ENCODE measurements at places on chromosomes 2 and 18.

DNA sequence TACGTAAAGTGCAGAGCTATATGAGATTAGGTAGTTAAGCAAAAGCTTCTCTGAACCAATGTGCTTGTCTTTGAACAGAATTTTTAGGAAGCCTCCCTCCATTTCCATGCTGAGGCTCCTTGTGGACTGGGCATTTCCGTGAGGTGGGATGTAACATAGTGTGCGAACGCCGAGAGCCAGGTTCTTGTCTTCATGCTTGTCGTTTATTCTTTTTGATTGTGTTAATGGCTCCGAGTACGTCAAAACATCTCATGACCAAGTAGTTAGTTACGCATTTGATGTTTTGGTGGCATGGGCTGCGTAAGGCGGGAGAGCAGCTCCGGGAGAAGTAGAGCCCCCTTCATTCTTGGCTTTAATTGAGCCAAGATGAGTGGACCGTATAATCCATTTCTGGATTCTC, 32.9 kb downstream of the DGKD start:
- DNase-seq, result no peak

GRCh38 chr18:50338715-50339114, 36.1 kb upstream of the SKA1 start:
- DNase-seq, result no peak

DNA sequence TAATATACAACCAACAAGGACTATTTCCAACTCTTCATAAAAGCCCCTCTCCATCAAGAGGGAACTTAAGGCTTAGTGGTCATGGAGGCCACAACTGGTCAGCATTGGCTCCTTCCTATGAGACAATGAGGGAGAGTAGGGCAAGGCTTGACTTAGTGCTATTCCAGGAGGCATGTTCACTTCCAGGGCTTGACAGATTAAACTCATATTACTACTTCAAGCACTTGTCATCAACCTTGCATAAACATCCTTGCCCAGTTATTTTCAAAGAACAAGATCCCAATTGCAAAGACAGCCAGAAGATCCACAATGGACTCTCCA, 133.4 kb downstream of the FTCDNL1 start:
- DNase-seq, result no peak

DNA sequence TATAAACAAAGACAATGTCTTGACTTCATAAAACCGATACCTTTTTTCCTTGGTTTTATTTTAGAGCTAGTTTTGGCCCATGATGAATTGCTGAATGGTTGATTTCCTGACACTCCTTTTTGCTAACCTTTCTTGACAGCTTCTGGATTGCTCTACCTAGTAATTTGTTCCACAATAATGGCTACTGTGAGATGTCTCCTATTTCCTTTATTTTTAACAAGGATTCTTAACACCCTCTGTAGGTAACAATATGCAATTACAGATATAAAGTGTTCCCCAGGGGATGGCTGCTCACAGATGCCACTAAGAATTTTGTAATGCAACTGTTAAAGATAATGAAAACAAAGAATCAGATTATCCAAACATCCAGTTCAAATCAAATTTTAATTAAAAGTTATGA, 100.8 kb upstream of the ATP5MC3 start:
- no peak for DNase-seq

- DNase-seq, result no peak
These were observed 56.9 kb downstream of the E2F6 start for GRCh38 chr2:11408959-11409571.

DNA sequence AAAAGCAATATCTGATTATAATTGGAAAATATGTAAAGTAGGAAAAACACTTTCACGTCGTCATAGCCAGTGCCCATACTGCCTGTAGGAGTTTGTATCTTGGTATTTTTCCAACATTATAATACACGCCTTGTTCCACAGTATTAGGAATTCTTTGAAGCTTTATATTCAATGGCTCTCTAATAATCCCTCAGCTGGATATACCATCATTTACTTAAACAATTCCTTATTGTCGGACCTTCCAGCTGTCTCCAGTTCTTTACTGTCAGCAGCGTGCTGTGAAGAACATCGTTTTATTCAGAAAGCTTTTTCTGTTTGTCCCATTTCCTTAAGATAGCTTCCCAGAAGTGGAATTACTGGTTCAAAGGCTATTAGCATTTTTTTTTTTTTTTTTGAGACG, 31.7 kb downstream of the ATP6V1C2 start:
- DNase-seq, result no peak

- no peak for DNase-seq
These were observed 39.5 kb upstream of the SLC14A1 start for GRCh38 chr18:45684341-45685115.

GRCh38 chr2:109489296-109489695, 124.5 kb downstream of the SEPTIN10 start:
- no peak for DNase-seq

- DNase-seq, result no peak
These were observed 387.3 kb downstream of the SATB2 start for GRCh38 chr2:199070322-199070949.

DNA sequence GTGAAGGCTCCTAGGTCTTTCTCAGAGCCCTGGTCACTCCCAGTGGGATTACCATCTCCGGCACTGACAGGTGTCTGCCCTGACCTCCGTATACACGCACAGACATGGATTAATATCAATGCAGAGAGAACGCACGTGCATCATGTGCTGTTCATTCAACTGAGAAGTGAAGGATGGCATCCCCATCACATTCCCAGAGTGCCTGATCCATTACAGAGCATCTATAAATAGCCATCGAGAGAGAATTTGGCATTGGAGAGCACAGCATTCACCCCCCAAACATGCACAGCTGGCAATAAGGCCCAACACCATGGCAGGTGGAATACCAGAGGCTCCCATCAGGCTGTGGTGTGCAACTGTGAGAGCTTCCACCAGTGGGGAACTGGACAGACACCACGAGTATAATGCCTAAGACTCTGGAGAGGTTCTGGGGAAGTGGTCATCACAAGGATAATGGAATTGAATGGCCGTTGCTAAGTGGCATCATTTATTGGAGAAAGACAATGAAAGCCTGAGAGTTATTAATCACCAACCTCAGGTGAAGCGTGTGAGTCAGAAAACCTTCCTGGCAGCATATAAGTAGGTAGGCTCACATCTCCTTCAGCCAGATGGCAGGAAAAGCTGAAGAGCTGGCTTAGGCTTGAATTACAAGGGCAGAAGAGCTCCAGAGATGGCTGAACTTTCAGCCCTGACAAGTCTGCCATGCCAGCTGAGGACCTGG, 244.5 kb upstream of the ID2 start:
- no peak for DNase-seq

DNA sequence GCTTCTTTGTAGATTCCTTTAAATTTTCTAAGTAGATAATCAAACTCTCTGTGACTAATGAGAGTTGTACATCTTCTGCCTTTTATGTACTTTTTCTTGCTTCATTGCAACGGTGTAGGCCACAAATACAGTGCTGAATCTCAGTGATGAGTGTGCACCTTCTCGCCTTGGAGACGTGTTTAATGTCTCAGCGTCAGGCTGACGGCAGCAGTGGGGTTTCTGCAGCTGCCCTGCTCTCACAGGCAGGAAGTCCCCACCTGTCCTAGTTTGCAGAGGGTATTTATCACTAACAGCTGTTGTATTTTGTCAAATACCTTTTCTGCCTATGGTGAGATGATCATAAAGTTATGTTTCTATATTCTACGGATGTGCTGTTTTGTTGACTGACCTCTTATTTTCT, 13.3 kb downstream of the AGXT start:
- no peak for DNase-seq

DNA sequence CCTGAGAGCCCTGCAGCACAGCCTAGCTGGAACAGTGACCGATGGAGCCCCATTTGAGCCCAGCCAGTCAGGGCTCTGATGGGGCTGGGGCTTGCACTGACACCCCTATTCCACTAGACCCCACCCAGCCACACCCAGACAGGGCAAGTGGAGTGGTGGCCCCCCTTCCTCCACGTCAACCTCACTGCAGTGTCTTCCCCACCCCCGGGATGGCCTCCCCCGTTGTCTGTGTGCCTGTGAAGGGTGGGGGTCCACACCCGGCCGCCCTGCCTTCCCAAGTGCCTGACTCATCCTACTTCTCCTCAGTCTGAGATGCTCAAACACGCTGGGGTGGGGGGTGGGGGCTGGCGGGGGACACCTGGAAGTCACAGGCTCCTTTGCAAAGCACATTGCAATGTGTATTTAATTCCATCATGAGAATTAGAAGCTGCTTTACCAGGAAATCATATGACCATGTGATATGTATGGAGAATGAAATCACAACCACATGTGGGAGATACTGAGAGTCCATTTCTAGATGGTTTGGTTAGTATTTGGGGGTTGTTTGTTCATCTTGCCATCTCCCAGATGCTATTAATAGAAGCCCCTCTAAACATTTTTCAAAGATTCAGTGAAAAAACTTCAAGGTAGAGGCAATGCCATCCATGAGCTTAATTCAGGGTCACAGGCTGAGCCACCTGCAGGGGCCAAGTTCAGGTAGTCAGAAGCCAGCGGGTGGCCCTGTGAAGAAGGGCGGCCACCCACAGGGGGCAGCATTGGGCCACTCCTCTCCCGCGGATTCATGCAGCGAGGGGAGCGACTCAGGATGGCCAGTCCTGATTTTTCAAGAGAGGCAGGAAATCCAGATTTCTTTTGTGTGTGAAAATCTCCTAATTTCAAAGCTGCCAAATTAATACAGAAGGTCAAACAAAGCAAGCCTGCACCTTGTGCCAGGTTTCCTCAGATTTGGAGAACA, 22.7 kb upstream of the GMPPA start:
- DNase-seq, result no peak

GRCh38 chr2:182004945-182005520, 19.4 kb downstream of the PPP1R1C start:
- DNase-seq, result no peak

DNA sequence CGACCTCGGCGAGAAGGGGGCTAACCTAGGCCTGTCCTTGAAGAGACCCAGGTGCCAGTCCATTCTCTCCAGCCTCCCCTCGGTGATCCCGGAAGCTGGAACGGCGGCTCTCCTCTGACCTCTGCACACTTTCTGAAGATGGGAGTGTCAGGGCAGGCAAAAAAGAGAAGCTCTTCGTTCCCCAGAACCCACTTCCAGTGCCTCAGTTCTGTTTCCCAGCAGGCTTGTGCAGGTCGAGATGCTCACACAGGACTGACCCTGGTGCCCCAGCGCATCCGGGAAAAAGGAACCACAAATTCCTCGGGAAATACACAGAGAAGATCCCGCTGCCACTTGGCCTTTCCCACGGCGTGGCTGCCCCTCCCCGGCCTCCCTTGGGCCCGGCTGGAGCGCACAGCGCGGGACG, 681 bp upstream of the PTPN18 start:
- DNase-seq, result no peak

DNA sequence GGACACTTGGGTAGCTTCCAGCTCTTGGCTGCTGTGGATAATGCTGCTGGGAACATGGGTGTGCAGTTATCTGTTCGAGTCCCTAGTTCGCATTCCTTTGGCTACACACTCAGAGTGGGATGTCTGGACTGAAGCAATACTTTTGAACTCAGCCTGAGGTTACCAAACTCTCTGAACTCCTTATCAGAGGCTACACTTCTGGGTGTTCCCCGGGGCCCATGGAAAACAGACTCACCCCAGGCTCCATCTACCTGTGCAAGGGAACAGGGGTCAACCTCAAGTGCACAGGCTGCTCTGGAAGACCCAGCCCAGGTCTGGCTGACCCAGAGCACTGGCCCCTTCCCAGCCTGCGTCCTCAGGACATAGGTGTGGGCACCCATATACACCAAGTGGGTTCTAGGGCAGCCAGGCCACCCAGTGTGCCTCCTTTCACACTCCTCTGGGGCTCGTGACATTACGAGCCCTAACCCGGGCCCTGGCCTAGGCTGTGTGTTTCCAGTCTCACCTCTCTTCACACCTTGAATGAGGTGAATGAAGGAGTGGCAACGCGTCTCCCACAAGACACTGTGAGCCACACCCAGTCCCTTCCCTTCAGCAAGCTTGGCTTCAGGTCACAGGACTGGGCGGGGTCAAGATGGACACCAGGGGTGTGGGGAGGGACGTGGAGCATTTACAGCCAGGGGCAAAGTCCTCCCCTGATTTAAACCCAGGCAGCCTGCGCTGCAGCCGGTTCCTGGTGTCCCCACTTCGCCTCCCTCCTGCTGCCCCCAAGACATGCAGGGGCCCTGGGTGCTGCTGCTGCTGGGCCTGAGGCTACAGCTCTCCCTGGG, at the start of gene ALPI:
ALPI (plus strand) TSS at position 728 of the 830 bp plus-strand sequence; CDS start at position 775, 47 bp downstream.
- no peak for DNase-seq

DNA sequence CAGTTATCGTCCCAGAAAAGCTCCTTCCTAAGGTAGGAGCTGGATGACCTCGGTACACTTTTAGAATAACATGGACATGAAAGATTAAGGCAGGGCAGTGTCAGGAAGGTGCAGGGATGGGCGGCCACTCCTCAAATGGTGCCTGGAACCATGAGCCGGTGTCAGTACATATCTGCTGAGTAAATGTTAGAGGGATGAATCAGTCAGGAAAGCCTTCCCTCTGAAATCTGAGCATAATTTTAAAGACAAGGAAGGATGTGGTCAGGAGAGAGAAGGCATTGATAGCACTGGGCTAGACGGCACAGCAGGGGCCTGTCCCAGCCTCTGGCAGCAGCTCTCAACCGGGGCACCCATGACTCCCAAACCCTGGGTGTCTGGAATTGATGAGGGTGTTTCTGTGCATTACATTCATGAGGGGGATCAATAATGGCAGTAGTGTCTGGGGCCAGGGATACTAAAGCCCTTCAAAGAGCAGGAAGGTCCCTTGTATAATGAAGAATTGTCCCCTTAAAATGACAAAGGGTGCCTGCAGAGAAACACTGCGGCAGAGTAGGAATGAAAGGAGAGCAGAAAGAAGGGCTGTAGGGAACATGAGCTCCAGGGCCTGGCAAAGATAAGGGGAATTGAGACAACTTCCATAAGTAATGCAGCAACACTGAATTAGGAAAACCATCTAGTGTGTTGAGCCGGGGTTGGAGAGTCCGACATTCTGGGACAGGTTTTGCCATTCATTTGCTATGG, 162.3 kb upstream of the REV1 start:
- DNase-seq, result no peak

DNA sequence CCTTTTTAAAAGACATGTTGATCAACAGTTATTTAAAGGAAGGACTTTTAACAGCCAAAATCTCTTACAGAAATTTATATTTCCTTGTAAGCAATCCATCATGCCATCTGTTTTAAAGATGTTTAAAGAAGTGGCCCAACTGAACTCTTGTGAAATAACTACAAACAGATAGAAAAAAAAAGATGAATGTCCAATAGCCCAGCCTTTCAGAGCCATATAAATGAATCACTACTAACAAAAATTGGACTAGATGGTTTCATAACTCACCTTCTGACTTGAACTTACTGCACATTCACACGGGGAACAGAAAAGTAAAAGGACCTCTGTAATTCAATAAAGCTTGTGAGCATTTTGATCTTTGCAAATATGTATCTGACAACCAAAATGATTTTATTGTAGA, 319.0 kb upstream of the CHAC2 start:
- DNase-seq, result no peak

GRCh38 chr2:17520761-17521160, 2.5 kb upstream of the RAD51AP2 start:
- DNase-seq, result no peak

All from GOT3 (cell line).